H54 (cell line): ENCODE measurements at places on chromosomes 7 and 10.

DNA sequence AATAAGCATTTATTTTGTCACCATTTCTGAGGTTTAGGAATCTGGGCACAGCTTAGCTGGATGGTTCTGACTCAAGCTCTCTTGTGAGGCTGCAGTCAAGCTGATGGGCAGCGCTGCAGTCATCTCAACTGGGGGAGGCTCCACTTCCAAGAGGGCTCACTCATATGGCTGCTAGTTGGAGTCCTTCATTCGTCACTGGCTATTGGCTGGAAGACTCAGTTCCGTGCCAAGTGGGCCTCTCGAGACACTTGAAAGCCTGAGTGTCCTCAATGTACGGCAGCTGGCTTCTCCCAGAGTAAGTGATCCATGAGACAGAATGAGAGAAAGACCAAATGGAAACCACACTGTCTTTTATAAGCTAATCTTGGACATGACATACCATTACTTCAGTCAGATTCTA lies 21.6 kb upstream of the COL13A1 start:
- DNase-seq, result no peak

DNA sequence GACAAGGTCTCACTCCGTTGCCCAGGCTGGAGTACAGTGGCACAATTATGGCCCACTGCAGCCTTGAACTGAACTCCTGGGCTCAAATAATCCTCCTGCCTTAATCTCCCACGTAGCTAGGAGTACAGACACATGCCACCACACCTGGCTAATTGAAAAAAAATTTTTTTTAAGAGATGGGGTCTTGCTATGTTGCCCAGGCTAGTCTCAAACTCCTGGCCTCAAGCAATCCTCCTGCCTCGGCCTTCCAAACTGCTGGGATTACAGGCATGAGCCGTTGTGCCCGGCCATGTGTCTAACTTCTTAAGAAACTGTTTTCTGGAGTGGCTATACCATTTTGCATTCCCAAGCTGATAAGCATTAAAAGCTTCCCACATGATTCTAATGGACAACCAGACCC lies 9.5 kb upstream of the EFCAB10 start:
- no peak for DNase-seq

GRCh38 chr10:33215154-33215553 lies 119.3 kb downstream of the NRP1 start:
- no peak for DNase-seq

DNA sequence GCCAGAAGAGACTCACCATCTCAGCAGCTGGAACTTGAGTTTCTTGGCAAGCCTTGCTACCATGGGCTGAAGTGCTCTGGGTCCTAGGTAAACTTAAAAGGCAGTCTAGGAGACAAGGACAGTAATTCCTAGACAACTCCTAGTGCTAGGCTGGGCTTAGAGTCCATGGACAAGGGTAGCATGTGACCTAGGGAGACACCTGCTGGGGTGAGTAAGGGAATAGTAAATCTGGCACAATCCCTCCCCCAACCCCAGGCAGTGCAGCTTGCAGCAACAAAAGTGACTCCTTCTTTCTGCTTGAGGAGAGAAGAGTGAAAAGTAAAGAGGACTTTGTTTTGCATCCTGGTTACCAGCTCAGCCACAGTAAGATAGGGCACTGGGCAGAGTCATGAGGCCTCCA lies 316.5 kb upstream of the IMMP2L start:
- no peak for DNase-seq
